ENCODE measurements at places on chromosomes 12 and 14.

DNA sequence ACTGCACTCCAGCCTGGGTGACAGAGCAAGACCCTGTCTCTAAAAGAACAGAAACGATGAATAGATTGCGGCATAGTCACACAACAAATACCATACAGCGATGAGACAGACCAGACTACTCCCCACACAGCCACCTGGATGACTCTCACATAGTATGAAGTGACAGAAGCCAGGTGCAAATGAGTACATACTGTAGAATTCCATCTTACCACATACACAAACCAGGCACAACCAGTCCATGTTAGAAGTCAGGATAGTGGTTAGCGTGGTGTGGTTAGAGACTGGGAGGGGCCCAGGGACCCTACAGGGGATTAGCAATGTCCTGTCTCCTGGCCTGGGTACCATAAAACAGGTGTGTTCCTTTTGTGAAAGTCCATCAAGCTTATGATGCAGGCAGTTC is 53.8 kb downstream of the FAM222A start:
- no peak for DNase-seq

- DNase-seq, result peak; percentile 43
These were observed 33.7 kb downstream of the FGFR1OP2 start for GRCh38 chr12:26971963-26972362.

GRCh38 chr12:33529810-33530209 is 90.2 kb upstream of the SYT10 start:
- DNase-seq, result no peak

- DNase-seq, result no peak
These were observed 196.0 kb downstream of the DUSP6 start for GRCh38 chr12:89156340-89156739.

DNA sequence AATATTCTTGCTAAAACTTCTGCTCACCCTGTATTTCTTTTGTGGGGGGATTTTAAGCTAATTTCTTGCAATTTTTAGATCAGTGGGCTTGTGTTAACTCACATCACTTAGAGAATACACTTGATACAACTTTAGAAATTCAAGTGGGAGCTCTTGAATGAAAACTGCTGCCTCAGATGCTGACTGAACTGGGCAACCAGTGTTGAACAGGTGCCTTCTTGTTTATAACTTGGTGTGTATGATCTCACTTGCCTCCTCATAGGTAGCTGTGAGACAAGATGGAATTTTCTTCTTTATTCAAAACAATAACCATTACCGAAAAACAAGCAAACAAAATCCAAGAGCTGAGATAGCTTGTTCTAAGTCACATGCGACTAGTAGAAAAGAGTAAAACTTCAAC is 63.5 kb downstream of the FGD4 start:
- DNase-seq, result no peak

- DNase-seq, result no peak
These were observed 12.2 kb downstream of the TMEM121 start for GRCh38 chr14:105538481-105539049.

DNA sequence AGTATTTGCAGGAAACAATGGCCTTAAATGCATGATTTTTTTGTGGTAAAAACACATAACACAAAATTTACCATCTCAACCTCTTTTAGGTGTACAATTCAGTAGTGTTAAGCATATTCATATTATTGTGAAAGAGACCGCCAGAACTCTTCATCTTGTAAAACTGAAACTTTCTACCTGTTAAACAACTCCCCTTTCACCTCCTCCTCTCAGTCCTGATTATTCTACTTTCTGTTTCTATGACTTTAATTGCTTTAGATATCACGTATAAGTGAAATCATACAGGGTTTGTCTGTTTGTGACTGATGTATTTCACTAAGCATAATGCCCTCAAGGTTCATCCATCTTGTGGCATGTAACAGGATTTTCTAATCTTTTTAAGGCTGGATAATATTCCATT is 353.4 kb downstream of the ADAMTS20 start:
- no peak for DNase-seq

DNA sequence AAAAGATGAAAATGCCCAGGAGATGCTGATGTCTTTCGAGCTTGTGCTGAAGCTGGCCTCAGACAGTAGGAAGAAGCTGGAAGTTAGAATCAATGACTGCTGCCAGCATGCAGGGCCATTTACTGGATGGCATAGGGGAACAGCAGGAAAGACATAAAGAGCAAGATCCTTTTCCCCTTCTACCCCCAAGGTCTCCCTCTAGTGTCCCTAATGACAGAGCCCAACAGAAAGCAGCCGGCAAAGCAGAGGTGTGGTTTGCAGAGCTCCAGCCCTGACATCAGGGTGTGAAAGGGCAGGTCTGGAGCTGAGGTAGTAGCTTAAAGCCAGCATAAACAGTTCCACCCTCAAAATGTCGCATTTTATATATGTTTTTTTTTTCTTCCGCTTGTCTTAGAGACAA is 1560.7 kb upstream of the TMEM132C start:
- DNase-seq, result no peak

- no peak for DNase-seq
These were observed 5.6 kb downstream of the TMED10 start for GRCh38 chr14:75170772-75171171.

DNA sequence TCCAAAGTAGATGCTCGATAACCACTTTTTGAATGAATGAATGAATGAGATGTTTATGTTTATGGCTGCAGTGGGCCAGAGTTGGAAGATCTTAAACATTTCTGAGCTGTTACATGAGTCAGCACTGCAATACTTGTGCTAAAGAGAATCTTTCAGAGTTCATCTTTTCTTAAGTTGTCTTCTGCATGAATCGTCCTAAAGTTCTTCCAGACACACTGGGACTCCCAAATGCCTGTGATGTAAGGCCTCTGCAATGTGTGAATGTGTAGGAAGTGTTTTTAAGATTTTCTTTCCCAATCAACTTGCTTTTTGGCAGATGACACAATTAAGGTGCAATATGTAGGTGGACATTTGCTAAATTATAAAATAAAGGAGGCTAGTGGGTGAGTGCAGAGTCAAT is 50.3 kb upstream of the TRIM9 start:
- no peak for DNase-seq

DNA sequence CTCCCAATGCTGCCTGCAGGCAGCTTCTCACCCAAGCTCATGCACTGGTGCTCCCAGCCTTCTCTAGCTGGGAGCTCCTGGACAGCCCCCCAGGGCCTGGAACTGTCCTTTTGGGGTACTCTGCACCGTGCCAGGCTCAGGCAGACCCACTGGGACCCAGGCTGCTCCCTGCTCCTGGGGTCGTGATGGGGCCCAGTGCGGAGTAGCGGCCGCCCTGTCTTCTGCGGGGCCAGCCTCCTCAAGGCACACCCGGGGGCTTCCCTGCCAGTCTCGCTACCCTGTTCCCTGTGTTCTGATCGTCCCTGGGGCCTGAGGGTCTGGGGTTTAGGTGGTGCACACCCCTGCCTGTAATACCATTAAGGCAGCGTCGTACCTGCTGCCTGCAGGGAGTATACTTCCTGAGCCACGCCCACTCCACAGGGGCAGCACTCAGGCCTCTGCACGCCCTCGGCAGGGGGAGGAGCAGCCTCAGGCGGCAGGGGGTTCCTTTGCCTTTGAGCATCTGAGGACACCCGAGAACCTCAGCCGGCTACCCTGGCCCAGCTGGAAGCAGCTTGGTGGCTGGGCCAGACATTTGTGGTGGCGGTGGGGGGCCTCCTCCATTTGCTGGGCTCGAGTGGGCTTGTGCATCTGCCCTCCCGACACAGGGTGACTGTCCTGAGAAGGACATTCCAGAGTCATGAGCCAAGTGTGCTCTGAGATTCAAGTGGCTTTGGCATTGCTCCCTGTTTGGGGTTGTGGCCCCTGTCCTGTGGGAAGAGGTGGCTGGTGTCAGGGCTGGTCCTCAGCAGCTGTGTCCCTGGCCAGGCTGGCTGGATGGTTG is 9.2 kb upstream of the CRIP2 start:
- DNase-seq, result no peak

DNA sequence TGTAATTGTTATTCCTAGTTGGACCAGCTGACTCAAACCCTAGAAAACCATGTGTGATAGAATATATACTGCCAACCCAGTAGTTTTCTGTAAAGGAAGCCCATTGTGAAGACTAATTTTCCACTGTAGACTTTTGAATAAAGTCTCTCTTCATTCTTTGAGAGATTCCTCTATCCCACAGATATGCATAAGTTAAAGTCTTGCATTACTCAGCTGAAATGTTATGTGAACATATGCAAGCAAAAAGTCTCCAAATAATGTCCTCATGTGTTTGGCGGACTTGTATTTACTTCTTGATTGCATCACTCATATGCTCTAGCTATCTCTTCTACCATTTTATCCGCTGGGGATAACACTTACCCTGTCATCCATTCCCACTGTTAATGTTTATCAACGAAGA is 35.1 kb upstream of the OTOGL start:
- DNase-seq, result no peak

GRCh38 chr12:122412851-122413433 is 9.5 kb downstream of the CLIP1 start:
- DNase-seq, result no peak

GRCh38 chr12:89650239-89650638 is 58.4 kb downstream of the ATP2B1 start:
- no peak for DNase-seq

DNA sequence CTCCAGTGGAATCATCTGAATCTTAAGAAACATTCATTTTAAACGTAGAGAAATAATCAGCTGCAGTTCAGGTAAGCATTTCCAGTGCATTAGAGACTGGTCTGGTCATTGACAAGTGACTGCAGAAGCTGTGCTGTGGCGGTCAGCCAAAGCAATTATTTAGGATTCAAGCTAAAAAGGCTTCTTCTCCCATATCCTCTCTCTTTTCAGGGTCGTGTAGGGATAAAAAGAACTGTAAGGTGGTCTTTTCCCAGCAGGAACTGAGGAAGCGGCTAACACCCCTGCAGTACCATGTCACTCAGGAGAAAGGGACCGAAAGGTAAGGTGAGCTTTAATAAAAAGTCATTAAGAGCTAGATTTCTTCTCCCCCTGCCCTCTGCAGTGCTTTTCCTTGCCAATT is 48.1 kb downstream of the MSRB3 start:
- no peak for DNase-seq

- DNase-seq, result no peak
These were observed 177.2 kb downstream of the C12orf42 start for GRCh38 chr12:103318566-103318965.

DNA sequence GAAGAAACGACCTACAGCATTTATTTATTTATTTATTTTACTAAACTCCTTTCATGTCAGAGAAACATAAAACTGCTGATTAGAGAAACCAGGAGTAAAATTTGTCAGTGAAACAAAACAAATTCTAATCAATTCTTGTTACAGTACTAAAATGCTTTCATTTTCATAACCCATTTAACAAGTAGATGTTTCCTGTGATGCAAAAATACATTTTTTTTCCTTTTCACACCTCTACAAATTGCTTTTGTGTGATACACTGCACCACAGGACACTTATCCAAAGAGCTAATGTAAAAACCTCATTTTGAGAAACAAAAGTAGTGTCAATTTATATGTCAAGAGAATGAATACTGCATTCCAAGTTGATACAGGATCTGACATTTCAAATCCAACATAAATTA is 155.1 kb downstream of the SYT1 start:
- DNase-seq, result no peak

DNA sequence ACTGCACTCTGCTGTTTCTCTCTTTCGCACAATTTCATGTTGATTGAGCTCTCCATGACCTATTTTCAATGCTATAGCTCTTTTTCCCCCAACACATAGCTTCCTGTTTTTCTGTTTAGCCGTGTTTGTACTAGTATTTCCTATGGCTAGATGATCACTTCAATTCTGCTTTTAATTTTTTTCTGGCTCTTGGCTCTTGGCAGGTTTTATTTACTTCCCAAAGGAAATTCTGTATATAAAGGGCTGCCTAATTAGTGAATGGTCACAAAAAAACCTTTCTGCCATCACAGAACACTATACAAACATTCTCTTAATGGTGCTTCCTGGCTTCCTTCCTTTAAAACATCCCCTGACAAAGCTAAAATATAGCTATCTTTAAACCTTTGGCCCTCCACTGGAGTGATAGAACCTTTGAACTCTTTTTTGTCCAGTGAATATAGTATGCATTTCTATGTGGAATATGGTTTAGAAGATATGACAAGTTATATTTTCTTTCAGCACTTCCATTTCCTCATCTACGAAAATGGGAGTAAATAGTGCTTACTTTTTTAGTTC is 88.2 kb downstream of the RASSF9 start:
- no peak for DNase-seq

DNA sequence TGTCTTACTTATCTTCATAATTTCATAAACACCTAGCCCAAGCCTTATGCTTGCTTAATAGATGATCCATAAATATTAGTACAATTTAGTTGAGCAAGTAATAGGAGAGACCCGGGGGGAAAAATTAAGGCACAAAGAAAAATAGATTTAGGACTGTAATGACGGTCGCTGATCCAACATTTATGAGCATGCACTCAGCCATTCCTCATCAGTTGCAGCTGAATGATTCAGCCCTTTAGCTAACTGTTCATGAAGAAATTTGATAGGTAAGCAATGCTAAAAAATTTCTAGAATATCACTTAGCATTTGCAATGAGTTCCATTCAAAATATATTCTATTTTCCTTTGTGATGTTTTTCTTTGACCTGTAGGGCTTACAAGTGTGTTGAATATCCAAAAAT is 163.2 kb downstream of the PTPRO start:
- DNase-seq, result no peak

- no peak for DNase-seq
These were observed 22.2 kb upstream of the PLEKHG3 start for GRCh38 chr14:64681796-64682710.

DNA sequence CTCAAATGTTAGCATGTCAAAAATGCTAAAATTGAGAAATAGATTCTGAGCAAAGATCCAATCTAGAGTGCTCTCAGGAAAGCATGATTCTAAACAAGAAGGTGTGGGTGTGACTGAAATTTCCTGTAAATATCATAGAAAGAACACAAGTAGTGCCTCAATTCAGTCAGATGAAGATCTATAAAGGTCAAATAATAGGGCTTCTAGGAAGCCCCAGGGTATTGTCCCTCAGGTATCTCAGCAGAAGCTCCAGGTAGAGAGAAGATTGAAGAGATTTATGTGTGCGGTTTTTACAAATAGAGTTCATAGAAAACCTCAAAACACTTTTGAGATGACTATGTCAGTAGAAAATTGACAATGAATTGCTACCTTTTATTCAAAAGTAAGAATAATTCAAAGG is 13.0 kb downstream of the KLRD1 start:
- DNase-seq, result no peak

DNA sequence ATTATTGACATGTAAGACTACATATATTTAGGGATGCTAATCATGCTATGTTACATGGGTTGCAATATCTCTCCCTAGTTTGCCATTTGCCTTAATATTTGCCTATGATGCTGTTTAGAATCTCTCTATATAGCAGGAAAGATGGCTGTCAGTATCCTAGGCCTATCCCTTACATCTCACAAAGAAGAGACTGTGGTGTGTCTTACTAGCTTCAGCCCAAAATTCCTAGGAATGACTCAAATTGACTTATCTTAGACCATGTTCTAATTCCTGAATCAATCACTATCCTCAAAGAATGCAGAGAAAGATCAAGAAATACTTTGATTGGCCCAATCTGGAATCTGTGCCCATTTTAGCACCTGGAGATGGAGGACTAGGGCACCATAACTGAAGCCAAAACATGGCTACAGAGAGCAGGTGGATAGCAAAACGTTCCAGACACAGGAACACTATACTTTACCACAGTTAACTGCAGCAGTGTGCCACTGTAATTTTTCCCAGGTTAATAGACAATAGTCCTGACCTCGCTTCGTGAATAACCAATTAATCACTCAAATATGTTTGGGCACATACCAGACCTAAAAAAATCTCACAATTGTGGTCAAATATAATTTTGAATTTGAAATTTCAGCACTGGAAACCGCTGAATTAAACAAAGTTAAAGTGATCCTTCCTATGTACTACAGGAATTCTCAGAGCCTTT is 32.7 kb upstream of the GLIPR1 start:
- DNase-seq, result no peak
